Kasumi-1 (cell line): ENCODE measurements at places on chromosomes 7 and 10.

DNA sequence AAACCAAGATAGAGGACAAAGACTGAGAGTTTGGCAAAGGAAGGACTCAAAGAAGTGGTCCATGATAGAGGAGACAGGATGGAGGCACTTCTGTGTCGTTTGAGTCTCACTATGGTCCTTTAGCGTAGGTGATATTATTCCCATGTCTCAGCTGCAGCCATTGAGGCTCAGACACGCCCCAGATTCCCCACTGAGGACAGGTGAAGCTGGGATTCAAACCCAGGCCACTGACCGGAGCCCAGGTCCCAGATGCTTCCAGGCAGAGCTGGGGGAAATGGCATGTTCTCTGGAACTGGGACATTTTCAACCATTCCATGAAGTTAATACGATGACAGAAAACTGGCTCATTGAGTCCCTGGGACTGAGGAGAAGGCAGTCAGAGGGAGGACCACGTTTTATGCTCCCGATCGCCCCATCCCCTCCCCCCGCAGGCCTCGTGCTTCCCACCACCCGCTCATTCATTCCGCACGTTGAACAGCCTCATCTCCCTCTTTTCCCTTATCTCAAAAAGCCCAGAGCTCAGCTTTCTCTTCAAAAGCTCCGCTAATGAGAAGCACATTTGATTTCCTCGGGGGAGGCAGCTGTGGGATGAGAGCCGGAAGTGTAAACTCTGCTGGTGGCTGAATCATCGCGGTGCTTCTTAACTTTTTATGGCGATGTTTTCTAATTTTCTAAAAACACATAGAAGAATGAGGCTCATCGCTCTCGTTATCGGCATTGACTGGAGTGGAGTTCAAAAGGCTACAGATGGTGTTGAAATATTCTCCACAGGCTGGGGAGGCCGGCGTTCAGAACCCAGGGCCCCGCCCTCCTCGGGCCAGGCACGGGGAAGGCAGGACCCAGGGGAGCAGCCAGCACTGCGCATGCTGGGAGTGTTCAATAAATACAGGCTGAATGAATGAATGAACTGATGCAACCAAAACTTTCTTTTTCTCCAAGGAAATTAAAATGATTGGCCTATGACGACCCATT lies 64.0 kb downstream of the OAT start:
- peak; percentile 83 for DNase-seq

DNA sequence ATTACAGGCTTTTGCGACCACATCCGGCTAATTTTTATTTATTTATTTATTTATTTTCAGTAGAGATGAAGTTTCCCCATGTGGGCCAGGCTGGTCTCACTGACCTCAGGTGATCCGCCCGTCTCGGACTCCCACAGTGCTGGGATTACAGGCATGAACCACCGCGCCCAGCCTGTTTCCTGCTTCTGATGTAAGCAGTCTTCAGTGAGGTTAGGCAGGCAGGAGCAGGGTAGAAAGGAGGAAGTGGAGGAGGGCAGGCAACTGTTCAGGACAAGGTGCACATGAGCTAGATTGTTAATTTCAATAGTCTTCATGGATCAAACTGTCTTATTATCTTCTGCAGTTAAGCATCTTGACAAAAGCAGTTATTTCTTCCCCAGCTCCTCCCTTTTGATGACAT lies 605.0 kb downstream of the CCSER2 start:
- DNase-seq = no peak

GRCh38 chr10:48291190-48291589 lies 15.3 kb upstream of the MAPK8 start:
- DNase-seq = no peak

GRCh38 chr7:496528-497295 lies 22.9 kb downstream of the PDGFA start:
- no peak for DNase-seq

DNA sequence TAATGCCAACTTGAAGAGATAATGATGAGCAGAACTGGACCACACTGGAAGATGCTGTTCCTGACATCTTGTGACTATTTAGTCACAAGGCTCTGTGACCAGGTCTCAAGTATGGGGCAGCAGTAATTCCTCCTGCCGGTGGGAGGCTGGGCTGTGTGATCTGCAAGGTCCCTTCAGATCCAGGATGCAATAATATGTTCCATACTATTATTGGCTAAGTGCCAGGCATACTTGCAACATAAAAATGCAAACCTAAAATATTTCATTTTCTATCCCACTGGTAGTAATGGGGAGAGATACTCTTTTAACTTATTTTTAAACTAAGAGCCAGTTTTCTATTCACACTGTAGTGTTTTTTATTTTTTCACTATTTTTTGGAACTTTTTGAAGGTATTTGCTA lies 171.5 kb downstream of the CYP26A1 start:
- no peak for DNase-seq

DNA sequence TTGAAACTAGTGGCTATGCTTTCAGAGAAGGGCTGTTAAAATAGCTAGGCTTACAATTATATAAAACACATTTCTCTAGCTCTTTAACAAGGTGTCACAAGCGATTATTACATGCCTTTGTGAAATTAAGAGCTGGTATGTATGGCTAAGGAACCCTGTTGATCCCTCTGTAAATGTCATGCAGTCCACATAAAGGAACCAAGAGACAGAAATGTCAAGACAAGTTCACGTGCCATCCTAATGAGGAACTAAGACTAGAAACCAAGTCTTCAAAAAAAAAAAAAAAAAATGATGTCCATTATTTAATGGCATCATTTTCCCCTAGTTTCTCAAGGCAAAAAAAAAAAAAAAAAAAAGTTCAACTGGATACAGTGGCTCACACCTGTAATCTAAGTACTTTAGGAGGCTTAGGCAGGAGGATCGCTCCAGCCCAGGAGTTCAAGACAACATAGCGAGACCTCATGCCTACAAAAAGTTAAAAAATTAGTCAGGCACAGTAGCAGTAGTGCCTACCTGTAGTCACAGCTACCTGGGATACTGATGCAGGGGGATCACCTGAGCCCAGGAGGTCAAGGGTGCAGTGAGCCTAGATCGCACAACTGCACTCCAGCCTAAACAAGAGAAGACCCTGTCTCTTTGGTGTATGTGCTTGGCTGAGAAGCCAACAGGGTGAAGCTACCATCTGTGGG lies 63.4 kb downstream of the SRPK2 start:
- no peak for DNase-seq

- DNase-seq = no peak
Observed at GRCh38 chr7:39199006-39199405, 221.3 kb downstream of the POU6F2 start.
